ENCODE measurements at places on chromosomes 5 and 9. TPM values are rescaled to one million over a fixed set of nuclear protein-coding genes. Genes with fewer than 3 reads are reported as not detected.

GRCh38 chr9:26159575-26160392, 481.5 kb upstream of the TUSC1 start:
- no peaks in the 10 kb centered on the region for H3K27me3 ChIP-seq
- no peak for DNase-seq
- H3K36me3 ChIP-seq = no peaks in the 10 kb centered on the region
- H3K27ac ChIP-seq = no peak overlapping the region

- no peak overlapping the region for H3K4me3 ChIP-seq
- H3K27ac ChIP-seq = no peak overlapping the region
- H3K4me1 ChIP-seq = peaks cover 10% of the 10 kb centered on the region
- no peaks in the 10 kb centered on the region for H3K36me3 ChIP-seq
- no peak for DNase-seq
These were observed 271.3 kb downstream of the ARHGAP26 start for GRCh38 chr5:143041461-143041860.

DNA sequence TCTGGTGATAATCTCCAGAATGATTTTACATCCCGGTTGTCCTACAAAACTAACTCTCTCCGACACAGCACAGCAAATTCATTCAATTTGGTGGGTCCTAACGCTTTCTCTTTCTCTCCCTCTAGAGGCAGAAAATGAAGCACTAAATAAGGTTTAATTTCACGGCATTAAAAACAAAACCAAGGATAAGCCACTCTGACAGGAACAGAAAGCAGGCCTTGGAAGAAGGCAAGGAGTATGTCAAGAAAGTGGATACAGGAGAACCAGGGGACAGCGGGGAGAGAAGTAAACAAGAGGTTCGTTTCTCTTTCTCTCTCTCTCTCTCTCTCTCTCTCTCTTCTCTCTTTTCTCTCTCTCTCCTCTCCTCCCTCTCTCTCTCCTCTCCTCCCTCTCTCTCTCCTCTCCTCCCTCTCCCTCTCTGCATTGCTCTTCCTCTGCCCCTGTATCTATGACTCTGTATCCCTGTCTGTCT, 49.8 kb downstream of the EBF1 start:
- H3K36me3 ChIP-seq = no peaks in the 10 kb centered on the region
- DNase-seq = no peak
- H3K4me1 ChIP-seq = peaks cover 28% of the 10 kb centered on the region
- peaks cover 90% of the 10 kb centered on the region for H3K27me3 ChIP-seq

- H3K36me3 ChIP-seq = no peaks in the 10 kb centered on the region
- H3K4me3 ChIP-seq = no peak overlapping the region
- no peaks in the 10 kb centered on the region for H3K27me3 ChIP-seq
- no peak for DNase-seq
- H3K27ac ChIP-seq = no peak overlapping the region
These were observed 27.6 kb downstream of the ADAMTSL2 start for GRCh38 chr9:133561976-133562554.

The SPATA31D4 gene
- not detected for total RNA-seq

The EIF4E1B gene
- total RNA-seq = 0.68 TPM

DNA sequence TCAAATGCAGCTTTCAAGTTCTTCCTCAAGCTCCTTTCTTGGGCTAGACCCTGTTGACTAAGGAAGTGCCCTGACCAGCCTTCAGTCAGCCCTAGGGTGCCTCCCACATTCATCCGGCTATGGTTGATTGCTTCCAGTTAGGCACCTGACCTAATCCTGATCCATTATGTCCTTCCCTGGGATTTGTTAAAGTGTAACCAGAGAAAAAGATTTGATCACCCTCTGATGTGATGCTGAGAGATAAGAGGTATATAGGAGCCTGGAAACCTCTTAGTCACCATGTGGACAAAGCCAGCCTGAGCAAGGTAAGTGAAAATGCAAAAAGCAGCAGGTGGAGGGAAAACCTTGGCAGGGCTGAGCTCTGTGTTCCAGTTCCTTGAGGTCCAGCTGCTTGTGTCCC, 178.8 kb upstream of the ERCC6L2 start:
- no peaks in the 10 kb centered on the region for H3K27me3 ChIP-seq
- DNase-seq = no peak
- H3K4me3 ChIP-seq = no peak overlapping the region
- no peak overlapping the region for H3K27ac ChIP-seq

The PNPLA7 gene
- 0.13 TPM for total RNA-seq

- H3K4me3 ChIP-seq = no peak overlapping the region
- H3K27ac ChIP-seq = no peak overlapping the region
- H3K27me3 ChIP-seq = no peaks in the 10 kb centered on the region
- peaks cover 12% of the 10 kb centered on the region for H3K4me1 ChIP-seq
- no peaks in the 10 kb centered on the region for H3K36me3 ChIP-seq
- DNase-seq = no peak
These were observed 156.1 kb downstream of the LURAP1L start for GRCh38 chr9:12930906-12931305.

GRCh38 chr9:114372921-114373448, 14.8 kb downstream of the AKNA start:
- no peaks in the 10 kb centered on the region for H3K36me3 ChIP-seq
- no peak for DNase-seq
- H3K27ac ChIP-seq = no peak overlapping the region
- H3K27me3 ChIP-seq = no peaks in the 10 kb centered on the region
- H3K4me1 ChIP-seq = peaks cover 21% of the 10 kb centered on the region

DNA sequence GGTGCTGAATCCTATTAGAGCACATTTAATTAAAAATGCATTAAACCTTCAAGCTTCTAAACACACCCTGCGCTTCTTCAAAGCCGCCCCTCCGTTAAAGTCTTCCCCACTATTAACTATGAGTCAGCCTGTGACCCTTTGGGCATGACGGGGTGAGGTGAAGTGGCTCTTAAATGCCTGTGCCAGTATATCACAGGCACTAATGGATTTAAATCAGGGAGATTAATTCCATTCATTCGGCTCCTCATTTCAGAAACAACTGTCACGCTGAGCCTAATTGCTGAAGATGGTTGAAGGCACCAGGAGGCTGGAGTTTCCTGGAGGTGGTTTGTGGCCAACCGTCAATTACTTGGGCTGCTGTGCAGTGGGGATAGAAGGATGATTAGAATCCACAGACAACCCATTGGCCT, 192.6 kb upstream of the MSX2 start:
- H3K4me3 ChIP-seq = peak overlapping the region; percentile 11
- peak; percentile 33 for DNase-seq
- H3K27me3 ChIP-seq = no peaks in the 10 kb centered on the region

DNA sequence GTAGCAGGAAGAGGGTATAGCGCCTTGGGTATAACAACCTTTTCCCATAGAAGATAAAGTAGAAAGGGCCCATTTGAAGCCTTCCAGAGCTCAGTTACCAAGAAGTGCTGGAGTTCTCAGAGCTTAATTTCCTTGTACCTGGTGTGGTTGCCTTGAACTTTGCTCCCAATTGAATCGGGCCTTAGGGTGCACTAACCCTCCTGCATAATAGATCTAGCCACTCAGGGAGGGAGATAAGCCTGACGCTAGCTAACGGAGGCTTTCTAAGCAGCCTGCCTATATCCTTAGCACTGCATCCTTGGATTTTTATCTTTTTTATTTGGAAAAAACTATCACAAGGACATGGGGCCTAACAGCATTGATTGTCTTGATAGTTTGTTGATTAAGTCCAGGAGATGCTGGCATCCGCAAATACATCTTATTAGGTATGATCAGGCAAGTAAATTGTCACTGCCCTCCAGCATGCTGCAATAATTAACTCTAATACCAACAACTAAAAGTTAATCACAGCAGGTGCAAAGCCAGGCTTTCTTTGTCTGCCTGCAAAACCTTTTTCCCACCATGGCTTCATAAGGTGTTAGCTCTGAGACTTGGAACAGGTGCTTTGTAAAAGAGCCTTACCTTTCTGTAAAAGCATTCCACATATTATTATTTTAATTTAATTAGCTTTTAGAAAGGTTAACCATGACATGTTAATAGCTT, 199.4 kb downstream of the SREK1 start:
- H3K4me1 ChIP-seq = peaks cover 23% of the 10 kb centered on the region
- no peak for DNase-seq
- H3K36me3 ChIP-seq = no peaks in the 10 kb centered on the region
- H3K27me3 ChIP-seq = no peaks in the 10 kb centered on the region
- H3K4me3 ChIP-seq = no peak overlapping the region

DNA sequence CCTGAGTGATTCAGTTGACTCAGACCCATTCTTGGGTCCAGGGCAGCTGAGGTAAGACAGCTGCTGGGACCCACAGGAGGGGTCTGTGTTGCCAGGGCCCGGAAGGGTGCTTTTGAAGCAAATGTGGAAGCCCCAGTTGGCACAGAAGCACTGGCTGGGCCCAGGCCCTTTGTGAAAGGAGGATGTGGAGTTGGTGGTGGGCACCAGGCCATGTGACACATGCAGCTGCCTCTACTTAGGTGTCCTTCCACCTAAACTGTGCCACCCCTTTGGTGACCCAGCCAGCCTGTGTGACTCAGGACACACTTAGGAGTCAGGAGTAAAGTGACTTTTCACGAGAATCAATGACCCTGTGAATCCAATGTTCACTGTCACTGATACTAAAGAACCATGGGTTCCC, 114.3 kb upstream of the SLC25A48 start:
- no peaks in the 10 kb centered on the region for H3K36me3 ChIP-seq
- H3K4me3 ChIP-seq = no peak overlapping the region
- H3K27ac ChIP-seq = no peak overlapping the region
- DNase-seq = no peak
- H3K27me3 ChIP-seq = no peaks in the 10 kb centered on the region
- H3K4me1 ChIP-seq = peaks cover 4% of the 10 kb centered on the region

The SLC34A1 gene
- not detected for total RNA-seq

The RORB gene
- 2.5 TPM for total RNA-seq

- H3K27ac ChIP-seq = no peak overlapping the region
- H3K36me3 ChIP-seq = no peaks in the 10 kb centered on the region
- H3K4me1 ChIP-seq = peaks cover 3% of the 10 kb centered on the region
- no peaks in the 10 kb centered on the region for H3K27me3 ChIP-seq
- DNase-seq = no peak
These were observed 195.6 kb downstream of the DEPDC1B start for GRCh38 chr5:60504342-60504741.

GRCh38 chr9:105342147-105342505, 97.7 kb downstream of the SLC44A1 start:
- no peaks in the 10 kb centered on the region for H3K36me3 ChIP-seq
- H3K4me3 ChIP-seq = no peak overlapping the region
- H3K27me3 ChIP-seq = no peaks in the 10 kb centered on the region
- H3K27ac ChIP-seq = no peak overlapping the region
- peaks cover 11% of the 10 kb centered on the region for H3K4me1 ChIP-seq
- no peak for DNase-seq

The CACFD1 gene
- total RNA-seq = 29.3 TPM

The IFNK gene
- not detected for total RNA-seq

GRCh38 chr9:77215874-77216273, 38.5 kb downstream of the VPS13A start:
- H3K4me3 ChIP-seq = no peak overlapping the region
- no peak overlapping the region for H3K27ac ChIP-seq
- H3K36me3 ChIP-seq = peaks cover 6% of the 10 kb centered on the region
- no peaks in the 10 kb centered on the region for H3K4me1 ChIP-seq
- H3K27me3 ChIP-seq = no peaks in the 10 kb centered on the region
- DNase-seq = no peak

The TTC16 gene
- total RNA-seq = not detected

The RANBP3L gene
- not detected for total RNA-seq

DNA sequence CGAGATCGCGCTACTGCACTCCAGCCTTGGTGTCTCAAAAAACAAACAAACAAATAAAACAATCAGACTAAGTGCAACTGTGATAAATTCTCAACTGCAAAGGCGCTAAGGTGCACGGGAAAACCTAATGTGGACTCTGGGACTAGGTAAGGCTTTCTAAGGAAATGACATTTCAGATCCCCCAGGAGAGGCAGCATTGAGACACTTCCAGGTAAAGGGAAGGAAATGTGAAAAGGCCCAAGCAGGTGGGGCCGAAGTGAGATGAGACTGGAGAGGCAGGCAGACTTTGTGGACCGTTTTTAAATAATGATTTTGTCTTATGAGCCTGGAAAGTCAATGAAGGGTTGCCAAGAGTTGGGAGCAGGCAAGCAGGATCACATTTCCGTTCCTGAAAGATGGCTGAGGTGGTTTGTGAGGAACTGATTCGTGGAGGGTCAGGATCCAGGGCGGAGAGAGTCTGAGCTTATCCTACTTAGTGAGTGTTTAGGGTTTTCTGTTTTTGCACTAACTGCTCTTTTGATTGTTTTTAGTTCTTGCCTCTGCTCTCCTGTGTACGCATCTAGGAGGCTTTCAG, 2.0 kb upstream of the APBA1 start:
- DNase-seq = peak; percentile 20
- H3K36me3 ChIP-seq = no peaks in the 10 kb centered on the region
- no peaks in the 10 kb centered on the region for H3K4me1 ChIP-seq
- peaks cover 28% of the 10 kb centered on the region for H3K27me3 ChIP-seq

DNA sequence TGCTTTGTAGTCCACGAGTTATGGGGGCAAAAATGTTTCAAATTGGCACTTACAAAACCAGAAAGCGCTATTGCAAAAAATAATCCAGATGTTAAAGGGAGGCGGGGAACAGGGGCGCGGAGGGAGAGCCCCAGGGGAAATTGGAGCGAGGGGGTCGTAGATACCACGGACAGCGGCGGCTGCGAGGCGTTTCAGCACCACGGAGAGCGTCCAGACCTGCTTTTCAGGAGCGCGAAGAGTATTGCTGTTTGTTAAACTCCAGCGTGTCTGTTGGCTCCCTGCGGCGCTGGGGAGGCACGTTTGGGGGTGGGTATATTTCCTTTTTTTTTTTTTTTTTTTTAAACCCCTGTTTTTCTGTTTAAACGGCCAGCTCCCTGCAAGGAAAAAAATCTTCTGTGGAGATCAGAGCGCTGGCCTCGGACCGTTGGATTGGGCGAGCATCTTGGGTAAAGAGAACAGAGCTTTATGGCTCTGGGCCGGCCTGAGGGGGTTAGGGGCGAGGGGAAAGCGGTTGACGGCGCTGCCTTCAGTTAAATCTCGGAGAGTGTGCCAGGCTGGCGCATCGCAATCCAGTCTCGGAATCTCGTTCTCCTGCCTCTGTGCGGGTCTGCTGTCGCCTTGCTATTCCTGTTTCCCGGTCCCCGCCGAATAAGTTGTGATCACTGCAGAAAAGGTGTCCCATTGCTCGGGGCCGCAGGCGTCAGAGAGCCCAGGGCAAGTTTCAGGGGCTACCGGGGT, at the start of gene GLRA1:
TSS of gene GLRA1 (minus strand) at position 288 of the 738 bp plus-strand sequence. CDS start 302 bp downstream, outside the sequence.
- H3K4me1 ChIP-seq = peaks cover 11% of the 10 kb centered on the region
- H3K27me3 ChIP-seq = peaks cover 97% of the 10 kb centered on the region
- no peaks in the 10 kb centered on the region for H3K36me3 ChIP-seq
- H3K4me3 ChIP-seq = no peak within 1 kb of the TSS
- H3K27ac ChIP-seq = no peak within 1 kb of the TSS

GRCh38 chr9:4573176-4573575, 82.9 kb downstream of the SLC1A1 start:
- no peak overlapping the region for H3K4me3 ChIP-seq
- no peaks in the 10 kb centered on the region for H3K4me1 ChIP-seq
- H3K27ac ChIP-seq = no peak overlapping the region
- H3K36me3 ChIP-seq = no peaks in the 10 kb centered on the region
- no peak for DNase-seq
- H3K27me3 ChIP-seq = no peaks in the 10 kb centered on the region

GRCh38 chr9:114035845-114036801, 42.0 kb downstream of the AMBP start:
- H3K36me3 ChIP-seq = no peaks in the 10 kb centered on the region
- no peaks in the 10 kb centered on the region for H3K27me3 ChIP-seq
- H3K4me3 ChIP-seq = no peak overlapping the region
- H3K27ac ChIP-seq = no peak overlapping the region
- H3K4me1 ChIP-seq = peaks cover 27% of the 10 kb centered on the region
